T-helper 17 cell (primary cell): ENCODE measurements at places on chromosomes 1 and 21.

- no peak for DNase-seq
Measured at GRCh38 chr21:24594082-24594481, 1013.2 kb downstream of the MRPL39 start.

DNA sequence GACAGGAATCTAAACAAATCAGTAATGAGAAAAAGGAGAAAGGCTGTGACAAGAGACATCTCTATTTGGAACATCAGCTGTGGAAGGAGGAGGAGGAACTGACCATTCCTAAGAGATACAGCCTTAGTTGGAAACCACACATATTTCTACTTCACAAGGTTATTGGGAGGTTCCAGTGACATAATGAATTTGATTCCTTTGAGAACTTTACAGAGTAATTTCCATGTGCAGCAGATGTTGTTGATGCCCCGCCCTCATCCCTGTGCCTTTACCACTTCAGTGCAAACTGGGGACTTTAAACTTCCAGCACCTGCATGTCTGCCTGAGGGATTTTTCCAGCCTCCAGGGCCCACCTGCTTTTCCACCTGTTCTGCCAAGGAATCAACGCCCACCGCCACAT lies 9.3 kb upstream of the ST6GALNAC5 start:
- no peak for DNase-seq

- no peak for DNase-seq
Measured at GRCh38 chr1:7117399-7118281, 332.4 kb downstream of the CAMTA1 start.

- no peak for DNase-seq
Measured at GRCh38 chr1:213692321-213692720, 295.5 kb upstream of the PROX1 start.

GRCh38 chr1:207954104-207954503 lies 43.2 kb upstream of the CD34 start:
- no peak for DNase-seq

DNA sequence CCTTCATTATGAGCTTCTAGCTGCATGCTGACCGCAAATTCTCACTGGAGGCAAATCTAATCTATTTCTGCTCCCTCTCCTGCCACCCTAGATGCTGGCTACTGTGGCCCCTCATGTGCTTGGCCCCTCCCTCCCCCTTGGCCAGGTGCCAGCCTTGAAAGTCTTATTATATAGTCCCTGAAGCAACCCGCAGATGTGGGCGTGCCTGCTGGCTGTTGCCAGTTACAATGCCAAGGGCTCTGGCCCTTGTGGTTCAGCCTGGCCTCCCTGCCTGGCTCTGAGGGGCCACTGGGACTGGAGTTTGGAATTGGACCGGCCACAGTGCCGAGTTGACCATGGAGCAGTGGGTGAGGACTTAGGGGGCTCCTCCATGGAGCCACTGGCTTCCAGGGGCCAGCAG lies 78.9 kb upstream of the ACTRT2 start:
- DNase-seq, result no peak

DNA sequence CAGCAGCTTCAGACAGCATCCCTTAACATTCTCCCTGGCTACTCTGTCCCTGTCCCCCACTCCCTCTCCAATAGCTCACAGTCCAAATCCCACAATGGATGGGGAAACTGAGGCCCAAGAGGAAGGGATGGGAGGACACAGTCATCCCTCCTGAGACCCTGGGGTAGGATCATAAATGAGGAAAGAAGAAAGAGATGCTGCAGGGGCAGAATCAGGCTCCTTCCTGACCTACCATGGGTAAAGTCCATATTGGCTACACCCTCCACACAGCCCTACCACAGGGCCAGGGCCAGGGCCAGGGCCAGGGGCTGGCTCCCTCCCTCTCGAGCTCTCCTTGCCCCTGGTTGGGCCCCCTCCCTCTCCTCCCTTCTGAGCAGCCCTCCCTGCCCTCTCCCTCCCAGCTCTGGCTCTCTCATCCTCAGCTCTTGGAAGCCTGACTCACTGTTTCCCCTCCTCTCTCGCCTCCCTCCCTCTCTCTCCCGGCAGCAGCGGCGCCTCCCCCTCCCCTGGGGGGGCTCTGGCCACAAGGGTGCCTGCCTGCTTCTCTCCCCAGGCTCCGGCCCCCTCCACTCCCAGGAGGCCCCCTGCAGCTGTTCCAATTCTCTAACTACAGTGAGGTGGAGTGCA lies 4.9 kb downstream of the AHDC1 start:
- DNase-seq, result no peak

GRCh38 chr1:32112806-32113375 lies 5.0 kb downstream of the KPNA6 start:
- DNase-seq, result no peak

- DNase-seq, result no peak
Measured at GRCh38 chr1:218783131-218783530, 390.5 kb upstream of the LYPLAL1 start.

DNA sequence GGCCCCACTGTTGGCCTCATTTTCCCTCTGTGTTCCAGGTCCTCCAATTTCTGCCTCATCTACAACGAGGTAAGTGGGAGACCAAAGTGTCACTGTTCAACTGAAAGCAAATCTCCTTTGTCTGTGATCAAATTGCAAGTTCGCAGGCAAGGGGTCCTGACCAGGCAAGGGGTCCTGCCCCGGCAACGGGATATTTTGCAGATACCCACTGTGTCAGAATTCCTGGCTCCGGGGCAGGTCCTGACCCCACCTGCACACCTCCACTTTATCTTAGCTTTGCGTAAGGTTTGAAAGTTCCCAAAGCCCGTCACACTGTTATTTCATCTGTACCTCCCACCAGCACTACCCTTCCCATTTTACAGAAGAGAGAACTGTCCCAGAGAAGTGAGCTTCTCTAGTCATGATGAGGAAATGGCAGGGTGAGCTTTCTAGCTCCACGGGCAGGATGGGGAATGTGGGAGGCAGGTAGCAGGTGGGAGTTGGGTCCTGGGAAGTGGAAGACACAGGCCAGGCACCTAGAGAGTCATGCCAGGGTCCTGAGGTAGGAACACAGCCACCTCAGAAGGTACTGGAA lies 32.0 kb upstream of the CSF1 start:
- DNase-seq, result no peak

GRCh38 chr1:37922767-37923550 lies 23.9 kb downstream of the INPP5B start:
- DNase-seq, result no peak

- DNase-seq, result no peak
Measured at GRCh38 chr1:160850541-160850940, 12.1 kb downstream of the CD244 start.

DNA sequence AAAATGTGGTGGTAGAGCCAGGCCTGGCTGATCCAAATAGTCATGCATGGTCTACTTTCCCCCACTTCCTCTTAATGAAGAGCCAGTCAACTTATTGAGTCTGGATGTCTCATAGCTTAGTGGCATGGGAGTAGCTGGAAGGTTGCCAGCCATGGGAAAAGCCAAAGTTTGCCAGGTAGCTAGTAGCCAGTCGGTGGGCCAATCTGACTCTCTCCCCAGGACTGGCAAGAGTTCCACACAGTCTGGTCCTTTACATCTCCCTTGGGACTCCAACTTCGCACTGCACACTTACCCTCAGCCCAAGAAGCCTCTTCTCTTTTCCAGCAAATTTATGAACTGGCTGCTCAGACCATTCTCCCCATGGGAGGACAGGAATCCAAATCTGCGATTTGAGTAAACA lies 8.3 kb downstream of the WARS2 start:
- no peak for DNase-seq

DNA sequence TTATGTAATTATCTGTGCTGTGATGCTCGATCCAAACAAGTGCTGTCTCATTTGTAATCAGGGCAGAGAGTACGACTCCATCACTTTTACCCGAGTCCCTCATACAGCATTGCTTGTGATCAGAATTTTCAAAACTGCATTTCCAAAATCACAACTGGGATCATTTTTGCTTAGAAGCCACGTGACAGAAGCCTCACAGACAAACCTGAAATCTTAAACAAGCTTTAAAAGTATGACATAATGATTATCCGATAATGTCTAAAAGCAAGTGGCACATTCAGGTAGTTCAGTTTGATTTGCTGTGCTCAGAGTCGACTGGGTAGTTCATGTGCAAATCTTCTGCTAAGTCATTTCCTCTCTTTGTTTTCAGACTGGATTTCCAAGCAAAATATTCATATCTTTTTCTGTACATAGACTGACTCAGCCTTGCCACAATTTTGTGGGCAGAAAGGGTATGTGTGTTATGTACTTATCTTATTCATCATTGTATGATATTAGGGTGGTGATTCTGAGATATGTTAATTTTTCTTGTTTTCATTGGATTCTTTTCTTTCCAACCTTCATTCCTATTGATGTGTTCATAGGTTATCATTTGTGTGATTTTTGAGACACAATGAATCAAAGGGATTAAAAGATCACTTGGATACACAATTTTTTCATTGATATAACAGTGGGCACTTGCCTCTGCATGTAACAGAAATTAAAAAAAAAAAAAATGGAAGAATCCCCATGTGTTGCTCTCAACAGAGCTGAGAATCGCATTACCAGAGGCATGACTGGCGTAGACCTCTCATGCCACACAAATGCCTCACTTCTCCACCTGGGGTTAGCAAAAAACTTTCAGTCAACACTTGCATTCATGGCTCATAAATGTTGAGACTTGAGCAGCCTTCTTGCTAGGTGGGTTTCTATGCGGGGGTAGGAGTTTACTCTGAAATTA lies 355.7 kb downstream of the LTN1 start:
- DNase-seq, result no peak

DNA sequence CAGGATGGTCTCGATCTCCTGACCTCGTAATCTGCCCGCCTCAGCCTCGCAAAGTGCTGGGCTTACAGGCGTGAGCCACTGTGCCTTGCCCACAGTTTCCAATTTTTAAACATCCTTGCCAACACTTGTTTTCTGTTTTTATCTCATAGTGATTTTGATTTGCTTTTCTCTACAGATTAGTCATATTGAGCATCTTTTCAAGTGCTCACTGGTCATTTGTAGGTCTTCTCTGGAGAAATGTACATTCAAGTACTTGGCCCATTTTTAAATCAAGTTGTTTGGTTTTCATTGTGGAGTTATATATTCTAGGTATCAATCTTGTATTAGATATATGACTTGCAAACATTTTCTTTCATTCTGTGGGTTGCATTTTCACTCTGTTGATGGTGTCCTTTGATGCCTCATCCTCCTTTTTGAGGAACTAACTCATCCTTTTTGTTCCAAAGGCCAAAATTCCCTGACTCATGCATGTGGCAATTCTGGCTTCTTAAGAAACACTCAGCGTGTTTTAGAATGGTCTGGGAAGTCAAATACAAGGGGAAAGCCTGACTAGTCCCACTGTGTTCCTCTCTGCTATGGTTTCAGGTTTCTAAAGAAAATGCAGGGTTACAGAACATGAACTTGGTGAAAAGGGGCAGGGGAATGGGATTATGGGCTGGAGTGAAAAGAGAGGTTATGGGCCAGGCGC lies 37.3 kb downstream of the PTAFR start:
- no peak for DNase-seq

DNA sequence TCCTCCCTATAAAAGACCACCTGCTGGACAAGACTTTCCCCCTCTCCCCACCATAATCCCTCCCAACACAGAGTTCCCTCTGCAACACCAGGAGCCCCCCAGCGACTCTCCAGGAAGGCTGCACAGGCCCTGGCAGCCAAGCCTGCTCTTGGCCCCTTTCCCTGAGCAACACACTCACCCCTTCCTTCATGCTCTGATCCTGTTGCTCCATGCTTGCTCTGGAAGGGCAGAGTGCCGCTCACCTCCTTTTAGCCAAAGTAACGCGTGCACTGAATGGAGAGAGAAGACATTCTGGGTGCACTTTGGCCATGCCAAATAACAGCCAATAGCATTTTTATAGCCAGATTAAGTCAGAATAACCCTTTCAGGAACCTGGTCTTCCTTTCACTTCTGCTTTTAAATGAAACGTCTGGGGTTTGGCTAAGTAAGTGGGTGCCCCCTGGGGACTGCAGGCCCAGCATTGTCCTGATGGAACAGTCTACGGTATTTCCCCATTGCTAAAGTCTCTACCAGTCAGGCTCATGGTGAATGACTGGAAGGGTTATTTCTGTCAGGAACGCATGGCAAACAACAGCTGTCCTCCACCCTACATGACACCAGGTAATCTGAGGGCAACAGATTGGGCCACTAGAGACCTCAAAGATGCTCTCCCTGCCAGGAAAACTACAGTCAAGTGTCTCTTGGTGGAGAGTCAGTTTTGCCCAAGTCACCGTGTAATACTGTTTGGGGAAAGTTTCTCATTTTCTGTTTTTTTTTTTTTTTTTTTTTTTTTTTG lies at the start of gene SLC2A5:
TSS of gene SLC2A5 (minus strand) at position 310 of the 775 bp plus-strand sequence. CDS start at position 211, 99 bp downstream.
- DNase-seq, result no peak
